ENCODE measurements at places on chromosomes 16 and 17.

- DNase-seq, result no peak
These were observed 92.9 kb downstream of the TBC1D16 start for GRCh38 chr17:79942591-79943346.

- peak; percentile 87 for DNase-seq
These were observed 58.4 kb downstream of the SRL start for GRCh38 chr16:4183237-4184037.

- no peak for DNase-seq
These were observed 558 bp downstream of the PEX12 start for GRCh38 chr17:35577830-35578196.

DNA sequence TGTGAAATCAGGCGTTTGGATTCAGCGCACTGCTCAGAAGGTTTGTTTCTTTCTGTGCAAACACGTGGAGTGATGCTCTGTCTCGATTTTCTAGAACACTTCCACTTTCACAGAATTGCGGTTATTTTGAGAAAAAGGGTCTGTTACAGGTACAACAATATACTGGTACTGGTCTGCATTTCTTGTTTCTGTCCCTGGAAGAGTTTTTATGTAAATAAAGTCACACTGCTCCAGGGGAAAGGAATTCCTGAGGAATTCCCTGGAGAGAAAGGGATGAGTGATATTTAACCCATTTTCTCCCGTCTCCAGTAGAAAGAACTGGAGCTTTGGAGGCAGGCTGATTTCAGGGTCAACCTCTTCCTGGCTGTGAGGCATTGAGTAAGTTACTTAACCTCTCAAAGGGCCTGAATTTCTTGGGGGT, 16.2 kb upstream of the RMI2 start:
- no peak for DNase-seq

GRCh38 chr17:21676281-21677111, 15.8 kb upstream of the KCNJ18 start:
- DNase-seq, result no peak

DNA sequence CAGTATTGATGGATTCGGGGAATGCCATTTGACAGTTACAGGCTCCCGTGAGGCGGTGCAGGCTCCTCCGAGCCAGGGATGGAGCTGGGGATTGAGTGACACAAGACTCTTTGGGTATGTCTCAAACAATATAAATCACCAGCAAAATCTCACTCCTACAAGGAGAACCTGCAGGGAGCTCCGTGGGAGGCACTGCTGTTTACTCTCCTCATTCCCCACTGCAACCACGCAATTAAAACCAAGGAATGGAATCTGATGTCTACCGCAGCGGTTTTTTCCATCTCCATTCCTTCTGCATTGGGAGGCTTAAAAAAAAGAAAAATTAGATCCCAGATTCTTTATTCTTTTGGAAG, 157.9 kb downstream of the WWOX start:
- DNase-seq, result no peak

- no peak for DNase-seq
These were observed 6.3 kb downstream of the CDH5 start for GRCh38 chr16:66372898-66373155.

DNA sequence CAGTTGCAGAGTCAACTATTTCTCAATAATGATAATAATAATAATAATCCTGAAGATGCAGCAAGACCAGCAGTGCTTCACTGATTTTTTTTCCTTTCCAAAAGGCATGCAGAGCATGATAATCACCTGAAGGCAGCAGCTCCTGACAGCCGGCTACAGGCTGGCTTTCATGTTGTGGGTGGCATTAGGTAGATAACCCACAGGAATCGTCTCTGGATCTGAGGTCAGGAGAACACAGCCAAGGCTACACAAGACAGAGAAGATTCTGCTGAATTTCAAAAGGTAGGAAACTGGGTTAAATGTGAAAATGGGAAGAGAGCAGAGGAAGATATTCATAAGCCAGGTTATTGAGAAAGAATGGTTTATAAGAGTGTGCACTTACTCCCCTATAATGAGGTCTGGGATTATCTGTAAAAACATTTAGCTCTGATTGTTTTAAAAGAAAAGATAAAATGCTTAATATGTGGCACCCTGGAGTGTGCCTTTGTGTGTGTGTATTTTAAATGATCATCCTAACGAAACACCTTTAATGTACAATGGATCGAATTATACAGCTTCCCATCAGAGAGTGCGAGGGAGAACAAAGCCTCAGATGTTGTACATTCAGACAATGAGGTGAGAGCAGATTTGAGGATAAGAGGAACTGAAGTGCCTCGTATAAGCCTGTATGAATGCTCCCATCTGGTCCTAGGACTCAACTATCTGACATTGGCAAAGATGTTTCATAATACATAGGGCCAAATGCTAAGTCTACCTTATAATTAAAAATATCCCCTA, 273.1 kb downstream of the PHKB start:
- DNase-seq, result no peak

- DNase-seq, result no peak
These were observed 29.9 kb upstream of the LHX1 start for GRCh38 chr17:36907407-36907806.

DNA sequence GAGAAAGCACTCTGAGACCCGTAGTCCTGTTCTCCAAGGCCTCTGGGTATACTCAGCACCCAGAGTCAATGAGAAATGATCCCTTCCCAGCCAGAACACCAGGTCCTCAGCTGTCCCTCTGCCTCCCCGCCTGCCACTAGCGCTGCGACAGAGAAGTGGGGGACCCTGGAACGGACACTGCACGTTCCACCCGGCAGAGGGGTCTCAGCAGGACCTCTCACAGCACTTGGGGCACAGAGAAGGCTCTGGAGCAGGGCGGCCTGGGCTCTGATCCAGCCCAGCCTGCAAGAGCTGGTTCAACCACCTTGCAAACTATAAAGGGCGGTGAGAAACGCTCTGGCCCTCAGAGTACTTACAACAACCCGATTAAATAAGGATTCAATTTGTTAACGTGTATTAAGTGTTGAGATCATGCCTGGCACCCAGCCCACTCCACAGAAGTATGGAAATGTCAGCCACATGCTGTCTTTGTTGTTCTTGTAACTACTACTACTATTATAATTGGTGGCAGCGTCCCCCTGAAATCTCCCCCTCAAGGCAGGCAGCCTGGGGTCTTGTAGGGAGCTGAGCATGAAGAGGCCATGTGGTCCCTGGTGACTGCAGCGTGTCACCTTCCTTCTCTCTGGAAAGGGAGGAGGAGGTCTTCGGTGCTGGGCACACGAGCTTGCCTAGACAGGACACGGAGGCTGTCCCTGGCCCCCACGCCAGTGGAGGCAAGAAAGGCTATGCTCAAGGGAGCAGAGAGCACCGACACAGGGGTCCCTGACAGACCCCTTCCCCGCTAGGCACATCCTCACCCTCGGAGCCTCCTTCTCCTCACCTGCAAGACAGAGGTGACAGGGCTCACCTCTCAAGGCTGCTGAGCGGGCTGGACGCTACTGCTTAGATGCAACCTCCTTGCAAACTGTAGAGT, 2.4 kb downstream of the OSGIN1 start:
- no peak for DNase-seq

- no peak for DNase-seq
These were observed 241.0 kb downstream of the XYLT1 start for GRCh38 chr16:17229766-17230165.

GRCh38 chr16:55499951-55500529, 8.8 kb upstream of the LPCAT2 start:
- DNase-seq, result no peak

DNA sequence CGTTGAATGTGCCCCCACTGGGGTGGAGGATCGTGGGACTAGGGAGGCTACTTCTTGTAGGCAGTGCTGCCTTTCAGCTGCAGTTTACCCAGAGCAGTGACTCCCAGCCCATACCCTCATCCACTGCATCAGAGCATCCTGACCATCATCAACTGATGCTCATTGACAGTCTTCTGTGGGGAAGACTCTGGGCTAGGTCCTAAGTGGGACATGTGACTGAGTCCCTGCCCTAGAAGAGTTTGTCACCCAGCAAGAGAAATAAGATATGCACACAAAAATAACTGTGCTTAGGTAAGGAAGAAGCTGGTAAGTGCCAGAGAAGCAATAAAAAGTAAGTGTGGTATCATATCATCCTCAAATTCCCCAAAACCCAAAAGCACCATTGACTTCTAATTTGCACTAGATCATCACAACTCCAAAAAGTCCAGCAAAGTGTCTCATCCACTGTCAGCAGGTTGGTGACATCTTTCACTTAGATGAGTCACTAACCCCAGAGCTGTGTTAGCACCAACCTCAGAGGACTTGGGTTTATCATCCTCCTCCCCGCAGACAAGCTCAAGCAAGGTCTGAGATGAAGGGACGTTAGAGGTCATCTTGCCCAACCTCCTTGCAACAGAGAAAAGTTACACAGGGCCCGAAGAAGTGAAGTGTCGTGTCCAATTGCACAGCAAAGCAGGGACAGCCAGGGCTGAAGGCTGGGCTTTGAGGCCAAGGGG, 99.0 kb downstream of the CCDC182 start:
- DNase-seq, result no peak

DNA sequence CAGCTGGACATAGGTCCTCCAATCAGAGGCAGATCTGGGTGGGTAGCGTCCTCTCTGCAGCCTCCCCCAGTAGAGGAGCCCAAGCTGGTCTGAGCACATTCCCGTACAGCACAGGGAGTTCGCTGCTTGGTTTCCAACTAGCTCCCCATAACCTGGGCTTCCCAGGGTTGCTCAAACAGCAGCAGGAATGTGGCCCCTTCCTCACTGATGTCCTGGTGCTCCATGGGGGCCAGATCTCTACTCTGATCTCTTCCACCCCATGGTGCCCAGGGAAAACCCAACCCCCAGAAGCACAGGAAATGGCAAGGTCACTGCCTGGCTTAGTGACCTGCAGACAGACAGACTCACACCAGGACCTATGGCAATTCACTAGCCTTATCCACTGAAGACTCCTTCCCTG, 11.1 kb upstream of the MMP2 start:
- DNase-seq, result no peak

GRCh38 chr17:21396237-21396636, 20.1 kb downstream of the KCNJ12 start:
- DNase-seq, result no peak

- DNase-seq, result no peak
These were observed 13.7 kb downstream of the ZNF213 start for GRCh38 chr16:3148256-3149192.

DNA sequence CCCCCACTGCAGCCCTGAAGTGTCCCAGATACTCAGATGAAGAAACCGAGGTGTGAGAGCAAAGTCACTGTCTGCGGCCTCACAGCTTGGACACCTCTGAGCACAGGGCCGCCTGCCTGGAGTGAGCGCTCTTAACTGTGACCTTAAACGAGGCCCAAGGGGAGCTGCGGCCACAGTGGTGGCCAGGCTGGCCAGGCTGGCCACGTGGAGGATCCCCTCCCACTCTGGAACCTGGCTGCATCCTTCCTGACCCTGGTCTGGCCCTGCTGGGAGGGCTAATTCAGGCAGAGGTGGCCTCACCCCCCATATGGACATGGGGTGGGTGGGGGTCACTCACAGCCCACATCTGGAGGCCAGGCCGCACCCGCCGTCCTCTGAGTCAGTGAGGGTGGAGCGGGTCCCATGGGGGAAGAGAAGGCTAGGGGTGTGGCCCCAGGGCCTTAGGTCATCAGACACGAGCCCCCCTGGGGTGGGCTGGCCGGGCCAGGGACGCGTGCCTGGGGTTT, 6.6 kb downstream of the VASN start:
- no peak for DNase-seq

- no peak for DNase-seq
These were observed 52.7 kb upstream of the FOXF1 start for GRCh38 chr16:86457501-86458148.

- no peak for DNase-seq
These were observed 48.9 kb downstream of the SLFN5 start for GRCh38 chr17:35291802-35292201.

GRCh38 chr16:67084345-67085028, 25.3 kb upstream of the PHAF1 start:
- no peak for DNase-seq

GRCh38 chr16:67001726-67002125, 13.3 kb downstream of the CES4A start:
- no peak for DNase-seq

DNA sequence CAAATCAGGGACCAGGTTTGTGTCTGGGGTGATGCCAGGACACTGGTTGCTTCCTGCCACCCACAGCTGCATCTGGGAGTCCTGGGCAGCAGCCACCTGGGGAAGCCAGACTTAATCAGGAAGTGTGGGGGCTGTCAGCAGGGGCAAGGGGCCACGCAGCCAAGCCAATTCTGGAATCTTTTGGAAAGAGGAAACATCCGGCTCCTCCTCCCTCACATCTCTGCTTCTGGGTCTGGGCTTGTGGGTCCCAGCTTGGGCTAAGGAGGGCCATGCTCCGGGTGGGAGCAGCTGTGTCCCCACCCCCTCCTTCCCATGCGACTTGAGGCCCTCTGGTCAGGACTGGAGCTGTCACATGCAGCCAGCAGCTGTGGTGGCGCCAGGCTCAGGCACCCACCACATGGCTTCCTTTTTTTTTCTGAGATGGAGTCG, 37.0 kb upstream of the CCDC182 start:
- DNase-seq, result no peak

- peak; percentile 68 for DNase-seq
These were observed 1.0 kb downstream of the SRCIN1 start for GRCh38 chr17:38604479-38605403.

DNA sequence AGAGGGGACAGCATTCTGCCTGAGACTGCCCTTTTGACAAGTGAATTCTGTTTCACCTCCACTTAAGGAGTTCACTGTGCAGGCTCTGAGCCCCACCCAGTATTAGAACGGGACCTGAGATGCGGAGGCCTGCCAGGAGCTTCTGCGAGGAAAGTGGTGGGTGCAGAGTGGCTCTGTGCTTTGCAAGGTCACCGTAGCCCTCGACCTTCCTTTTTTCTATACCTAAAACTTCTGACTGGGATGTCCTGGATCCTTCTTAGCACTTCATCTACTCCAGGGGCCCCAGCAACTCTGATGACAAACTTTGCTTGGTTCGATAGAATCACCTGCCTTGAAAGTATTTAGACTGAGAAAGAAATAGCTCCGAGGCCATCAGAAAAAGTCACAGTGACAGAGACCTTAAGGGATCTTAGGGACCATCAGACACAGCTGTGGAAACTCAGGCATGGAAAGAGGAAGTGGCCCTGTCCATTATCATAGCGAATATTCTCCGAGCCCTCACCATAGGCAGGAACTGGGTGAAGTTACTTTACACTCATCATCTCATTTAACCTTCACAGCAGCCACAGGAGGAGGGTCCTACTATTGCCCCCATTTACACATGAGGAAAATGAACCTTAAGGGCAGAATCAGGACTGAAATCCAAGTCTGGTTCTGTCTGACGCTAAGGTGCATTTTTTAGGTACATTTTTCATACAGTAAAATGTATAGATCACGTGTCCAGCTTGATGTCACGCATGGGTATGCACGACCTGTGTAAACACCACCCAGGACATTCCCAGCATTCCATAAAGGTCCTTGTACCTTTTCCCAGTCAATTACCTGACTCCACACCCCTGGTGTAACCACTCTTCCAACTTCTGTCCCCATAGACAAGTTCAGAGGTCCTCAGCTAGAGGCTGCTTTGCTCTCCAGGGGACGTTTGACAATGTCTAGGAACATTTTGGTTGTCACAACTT, 676 bp upstream of the KRT13 start:
- DNase-seq, result no peak
